Aorta (tissue), 5 donors: ENCODE measurements at places on chromosomes 2 and 18. TPM values are rescaled to one million over a fixed set of nuclear protein-coding genes. Genes with fewer than 3 reads are reported as not detected.

Gene NDC80
- 1.4 TPM for polyA plus RNA-seq

Gene ACMSD
- not detected for polyA plus RNA-seq

Gene CDH20
- 0.10 TPM for polyA plus RNA-seq

Gene PARD6G
- 1.8 TPM for polyA plus RNA-seq

Gene ZNF892
- polyA plus RNA-seq = not detected

Gene POTEC
- not detected for polyA plus RNA-seq

Gene IL37
- polyA plus RNA-seq = not detected

Gene DAPL1
- 14.5 TPM for polyA plus RNA-seq

Gene SPP2
- not detected for polyA plus RNA-seq

Gene CHRNG
- polyA plus RNA-seq = not detected

Gene CNTNAP5
- polyA plus RNA-seq = not detected

Gene SLC9A2
- polyA plus RNA-seq = 0.88 TPM

Gene LIMS3
- not detected for polyA plus RNA-seq

Gene HNMT
- polyA plus RNA-seq = 65.5 TPM

Gene CCDC148
- not detected for polyA plus RNA-seq

Gene RAPGEF4
- polyA plus RNA-seq = 1.0 TPM

Gene ZNF2
- 1.3 TPM for polyA plus RNA-seq

Gene OTOS
- not detected for polyA plus RNA-seq

Gene CDKL4
- not detected for polyA plus RNA-seq

Gene LINC00305
- polyA plus RNA-seq = not detected

Gene NRP2
- 15.5 TPM for polyA plus RNA-seq

Gene MARCHF4
- not detected for polyA plus RNA-seq

Gene LYG1
- 2.6 TPM for polyA plus RNA-seq

Gene SPC25
- 1.0 TPM for polyA plus RNA-seq
